ENCODE measurements at places on chromosomes 16 and 17.

GRCh38 chr16:76856112-76856511 lies 334.9 kb upstream of the MON1B start:
- no peak for DNase-seq

DNA sequence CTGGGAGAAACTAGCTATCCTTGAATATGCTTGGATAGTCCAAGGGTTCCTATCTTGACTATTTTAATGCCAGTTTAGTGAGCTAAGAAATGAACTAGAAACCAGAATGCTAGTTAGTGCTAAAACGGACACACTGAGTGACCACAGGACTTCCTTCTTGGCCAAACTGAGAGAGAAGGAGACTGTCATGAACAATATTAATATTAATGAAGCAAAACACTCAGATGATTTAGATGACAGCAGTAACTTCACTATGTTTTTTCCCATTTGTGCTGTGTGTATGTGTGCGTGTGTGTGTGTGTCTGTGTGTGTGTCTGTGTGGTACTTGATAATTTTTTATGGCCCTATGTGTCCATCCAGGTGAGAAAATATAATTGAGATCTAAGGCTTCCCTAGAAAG lies 2.2 kb upstream of the ATXN1L start:
- DNase-seq: no peak

- no peak for DNase-seq
Observed at GRCh38 chr17:76642032-76642561, 1.5 kb downstream of the ST6GALNAC1 start.

DNA sequence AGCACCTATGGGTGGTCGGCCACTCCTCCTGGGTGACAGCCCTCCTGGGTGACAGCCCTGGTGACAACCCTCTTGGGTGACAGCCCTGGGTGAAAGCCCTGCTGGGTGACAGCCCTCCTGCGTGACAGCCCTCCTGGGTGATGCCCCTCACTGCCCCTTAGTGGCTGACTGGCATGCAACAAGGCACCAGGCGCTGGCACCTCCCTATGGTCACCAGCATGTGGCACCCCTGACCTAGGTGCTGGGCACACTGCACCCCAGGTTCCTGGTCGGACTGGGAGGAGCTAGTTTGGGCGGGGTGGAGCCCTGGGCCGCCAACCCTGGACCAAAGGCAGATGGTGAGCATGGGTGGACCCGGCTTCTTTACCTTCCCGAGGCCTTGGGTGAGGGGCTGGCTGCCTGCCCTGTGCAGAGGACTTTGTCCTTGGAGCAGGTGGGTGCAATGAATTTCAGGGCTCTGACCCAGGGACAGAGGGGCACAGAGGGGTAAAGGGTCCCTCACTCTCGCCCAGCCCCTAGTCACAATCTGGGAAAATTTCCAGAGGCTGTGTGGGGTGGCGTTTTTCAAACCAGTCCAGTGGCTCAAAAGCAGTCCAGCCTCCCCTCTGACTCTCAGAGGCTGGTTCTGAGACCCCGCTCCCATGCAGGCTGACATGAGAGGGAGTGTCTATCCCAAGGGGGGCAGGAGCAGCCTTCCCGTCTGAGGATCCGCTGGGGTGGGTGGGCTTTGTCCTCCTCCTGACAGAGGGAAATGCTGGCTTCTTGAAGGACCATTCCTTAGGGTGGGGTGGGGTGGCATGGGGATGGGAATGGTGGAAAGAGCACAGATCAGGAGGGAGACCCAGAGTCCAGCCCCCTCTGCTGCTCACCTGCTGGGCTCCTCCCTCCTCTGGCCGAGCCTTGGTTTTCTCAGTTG lies 25.9 kb upstream of the TNFRSF13B start:
- DNase-seq: no peak

- no peak for DNase-seq
Observed at GRCh38 chr16:26599785-26600104, 467.0 kb upstream of the C16orf82 start.

- DNase-seq: no peak
Observed at GRCh38 chr17:28141773-28142172, 99.3 kb downstream of the NLK start.

- no peak for DNase-seq
Observed at GRCh38 chr17:34656801-34657200, 77.4 kb downstream of the TMEM132E start.

- peak; percentile 7 for DNase-seq
Observed at GRCh38 chr17:45052052-45052772, 780 bp upstream of the DCAKD start.

GRCh38 chr16:88602091-88602490 lies 31.9 kb downstream of the ZC3H18 start:
- no peak for DNase-seq

DNA sequence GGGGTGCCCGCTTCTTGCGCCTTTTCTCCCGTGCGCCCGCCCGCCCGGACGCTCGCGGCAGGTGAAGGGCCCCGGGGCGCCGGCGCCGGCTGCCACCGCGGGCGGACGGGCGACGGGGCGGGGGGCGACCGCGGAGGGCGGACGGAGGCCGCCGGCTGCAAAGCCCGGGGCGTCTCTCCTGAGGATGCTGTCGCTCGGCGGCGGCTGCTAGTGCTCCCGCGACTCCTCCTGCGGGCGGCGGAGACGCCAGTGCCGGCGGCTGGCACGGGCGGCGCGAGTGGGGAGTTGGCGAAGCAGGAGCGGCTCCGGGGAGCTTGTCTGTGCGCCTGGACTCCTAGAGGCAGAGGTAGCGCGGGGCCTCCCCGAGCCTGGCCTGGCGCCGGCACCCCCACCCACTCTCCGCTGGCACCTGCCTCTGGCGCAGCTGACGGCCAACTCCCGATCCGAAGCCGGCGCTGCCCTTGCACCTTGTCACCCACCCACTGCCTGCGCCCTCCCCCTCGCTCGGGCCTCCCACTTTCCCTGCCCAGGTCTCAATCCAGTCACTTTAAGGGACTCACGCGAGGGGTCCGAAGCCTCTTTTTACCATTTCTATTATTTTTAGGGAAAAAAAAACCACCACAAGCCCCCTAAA lies at the start of gene FAM20A:
TSS of gene FAM20A (minus strand) at position 437 of the 634 bp plus-strand sequence. CDS start 701 bp downstream, outside the sequence.
- DNase-seq: no peak

DNA sequence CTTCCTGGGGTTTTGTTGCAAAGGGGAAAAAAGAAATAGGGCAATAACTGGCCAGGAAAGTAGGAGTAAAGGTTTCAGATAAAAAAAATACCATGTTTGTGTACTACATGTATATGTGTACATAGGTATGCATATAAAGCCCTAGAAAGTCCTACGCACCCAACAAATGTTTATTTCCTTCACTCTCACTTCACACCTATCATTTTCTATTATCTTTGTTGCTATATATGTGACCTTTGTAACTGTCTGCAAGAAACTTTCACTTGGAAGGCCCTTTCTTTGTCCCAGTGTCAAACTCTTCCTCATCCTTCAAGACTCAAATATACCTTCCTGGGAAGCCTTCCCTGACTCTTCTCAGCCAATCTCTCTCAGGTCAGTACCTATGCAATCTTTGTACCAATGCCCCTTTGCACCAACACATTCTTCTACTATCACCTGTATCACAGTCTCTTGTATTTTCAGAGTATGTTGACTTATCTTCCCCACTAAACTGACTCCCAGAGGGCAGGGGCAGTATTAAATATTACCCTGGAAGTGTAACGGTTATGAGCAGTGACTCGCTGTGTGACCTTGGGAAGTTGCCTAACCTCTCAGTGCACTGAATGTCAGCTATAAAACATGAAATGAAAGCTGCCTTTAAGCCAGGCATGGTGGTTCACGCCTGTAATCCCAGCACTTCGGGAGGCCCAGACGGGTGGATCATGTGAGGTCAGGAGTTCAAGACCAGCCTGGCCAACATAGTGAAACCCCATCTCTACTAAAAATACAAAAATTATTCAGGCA lies 6.5 kb downstream of the XPO6 start:
- no peak for DNase-seq

- no peak for DNase-seq
Observed at GRCh38 chr16:79734721-79735120, 134.2 kb upstream of the MAF start.

- DNase-seq: no peak
Observed at GRCh38 chr16:55192734-55193133, 131.3 kb upstream of the IRX6 start.

DNA sequence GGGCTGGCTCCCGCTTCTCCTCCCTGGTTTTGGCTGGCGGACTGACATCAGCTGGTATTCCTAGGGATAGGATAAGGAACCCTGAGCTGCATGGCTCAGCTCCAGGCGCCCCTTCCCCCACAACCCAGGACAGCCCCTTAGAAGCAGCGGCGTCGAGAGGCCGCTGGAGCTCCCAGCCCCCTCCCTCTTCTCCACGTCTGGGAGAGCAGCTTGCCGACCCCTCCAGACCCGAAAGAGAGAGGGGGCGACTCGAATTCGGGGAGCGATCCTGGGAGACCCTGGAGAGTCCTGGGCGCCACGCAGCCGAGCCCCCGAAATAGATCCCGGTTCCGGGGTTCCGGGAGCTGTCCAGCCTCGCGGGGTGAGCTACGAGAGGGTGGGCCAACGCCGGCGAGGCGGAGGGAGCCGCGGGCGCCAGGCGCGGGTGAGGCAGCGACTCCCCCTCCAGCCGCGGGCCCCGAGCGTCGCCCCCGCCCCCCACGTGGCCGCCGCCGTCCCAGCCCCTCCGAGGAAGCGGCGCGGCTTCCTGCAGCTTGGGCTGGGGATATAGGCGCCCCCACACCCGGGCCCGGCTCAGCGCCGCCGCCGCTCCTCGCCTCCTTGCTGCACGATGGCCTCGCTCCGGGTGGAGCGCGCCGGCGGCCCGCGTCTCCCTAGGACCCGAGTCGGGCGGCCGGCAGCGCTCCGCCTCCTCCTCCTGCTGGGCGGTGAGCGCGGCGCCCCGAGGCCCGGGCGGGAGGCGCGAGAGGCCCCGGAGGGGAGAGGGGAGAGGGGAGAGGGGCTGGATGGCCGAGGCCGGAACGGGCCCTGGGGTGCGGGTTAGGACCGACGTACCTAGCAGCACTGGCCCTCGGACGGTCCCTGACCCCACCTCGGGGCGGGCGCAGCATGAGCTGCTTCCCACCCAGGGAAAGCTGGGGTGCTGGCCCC lies at the start of gene RAMP2:
TSS of gene RAMP2 (plus strand) at position 576 of the 930 bp plus-strand sequence. CDS start at position 611, 35 bp downstream.
- DNase-seq: no peak

DNA sequence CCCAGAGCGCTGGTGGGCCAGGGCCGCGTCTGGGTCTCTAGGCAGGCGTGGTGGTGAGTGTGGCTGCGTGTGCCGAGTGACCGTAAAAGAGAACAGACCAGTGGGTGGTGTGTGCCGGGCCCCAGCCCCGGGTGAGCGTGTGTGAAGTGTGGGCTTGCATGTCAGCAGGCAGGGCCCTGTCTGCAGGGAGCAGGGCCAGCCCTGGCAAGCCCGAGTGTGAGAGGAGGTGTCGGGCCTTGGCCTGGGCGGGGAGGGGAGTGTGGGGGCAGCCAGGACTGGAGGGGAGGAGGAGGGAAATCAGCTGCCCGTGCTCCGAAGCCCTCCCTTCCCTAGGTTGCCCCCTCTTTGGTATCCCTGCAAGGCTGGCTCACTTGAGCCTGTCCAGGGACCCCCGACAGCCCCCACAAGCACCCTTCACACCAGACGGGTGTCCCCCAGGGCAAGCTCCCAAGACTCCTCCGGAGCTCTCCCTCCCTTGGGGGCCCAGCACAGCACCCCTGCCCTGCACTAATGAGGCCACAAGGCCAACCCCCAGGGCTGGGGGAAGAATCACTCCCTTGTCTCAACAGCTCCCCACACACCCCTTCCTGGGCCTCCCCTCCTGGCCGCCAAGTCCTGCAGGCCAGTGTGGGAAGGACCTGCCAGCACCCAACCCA lies 1.9 kb downstream of the USH1G start:
- no peak for DNase-seq

- no peak for DNase-seq
Observed at GRCh38 chr17:58504826-58505351, 9.5 kb downstream of the MTMR4 start.

GRCh38 chr16:45454-45853 lies 8.0 kb downstream of the POLR3K start:
- DNase-seq: no peak

DNA sequence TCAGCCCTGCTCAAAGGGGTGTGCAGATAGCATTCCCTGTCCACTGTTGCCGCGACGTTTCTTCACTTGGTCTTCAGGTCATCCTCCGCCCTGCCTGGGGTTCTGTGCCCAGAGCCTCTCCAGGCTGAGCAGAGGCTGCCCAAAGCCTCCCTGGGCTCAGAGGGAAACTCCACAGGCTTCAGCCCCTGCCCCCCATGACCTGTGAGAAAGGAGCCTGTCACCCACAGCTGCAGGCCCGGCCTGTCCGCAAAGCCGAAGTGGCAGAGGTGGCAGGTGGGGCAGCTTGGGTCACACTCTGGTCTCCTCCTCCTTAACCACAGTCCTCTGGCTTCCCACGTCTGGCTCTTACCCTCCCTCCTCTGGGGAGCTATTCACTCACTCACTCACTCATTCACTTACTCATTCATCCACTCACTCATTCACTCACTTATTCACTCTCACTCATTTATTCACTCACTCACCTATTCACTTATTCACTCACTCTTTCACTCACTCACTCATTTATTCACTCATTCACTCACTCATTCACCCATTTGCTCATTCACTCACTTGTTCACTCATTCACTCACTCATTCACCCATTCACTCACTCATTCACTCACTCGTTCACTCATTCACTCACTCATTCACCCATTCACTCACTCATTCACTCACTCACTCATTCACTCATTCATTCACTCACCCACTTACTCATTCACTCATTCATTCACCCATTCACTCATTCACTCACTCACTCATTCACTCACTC lies 7.1 kb upstream of the CPSF4L start:
- DNase-seq: no peak

DNA sequence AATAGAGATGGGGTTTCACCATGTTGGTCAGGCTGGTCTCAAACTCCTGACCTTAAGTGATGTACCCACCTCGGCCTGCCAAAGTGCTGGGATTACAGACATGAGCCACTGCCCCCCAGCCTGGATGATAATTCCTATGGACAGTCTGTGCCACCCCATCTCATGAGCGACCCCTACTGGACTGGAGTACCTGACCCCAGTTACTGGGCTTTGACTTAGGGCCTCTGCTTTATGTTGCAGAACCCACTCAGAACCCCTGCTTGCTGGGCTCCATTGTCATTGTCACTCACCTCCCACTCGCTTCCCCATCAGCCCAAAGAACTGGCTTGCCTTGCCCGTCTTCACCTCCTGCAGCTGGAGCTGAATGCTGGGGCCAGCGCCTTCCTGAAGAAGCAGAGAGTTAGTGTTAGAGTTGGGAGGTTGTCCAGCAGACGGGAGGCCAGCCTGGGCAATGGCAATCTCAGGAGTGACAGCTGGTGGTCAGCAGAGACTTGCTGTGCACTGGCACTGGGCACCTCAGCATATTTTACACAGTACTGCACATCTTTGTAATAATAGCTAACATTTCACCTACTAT lies 4.0 kb downstream of the TAC4 start:
- DNase-seq: no peak

GRCh38 chr17:13583996-13584700 lies 17.6 kb downstream of the HS3ST3A1 start:
- DNase-seq: no peak

- DNase-seq: no peak
Observed at GRCh38 chr16:55876854-55877253, 1.7 kb upstream of the CES5A start.
